ENCODE measurements at places on chromosomes 2 and 18.
A peak's percentile ranks its signal among the peaks of the same experiment; 100 is the strongest.

DNA sequence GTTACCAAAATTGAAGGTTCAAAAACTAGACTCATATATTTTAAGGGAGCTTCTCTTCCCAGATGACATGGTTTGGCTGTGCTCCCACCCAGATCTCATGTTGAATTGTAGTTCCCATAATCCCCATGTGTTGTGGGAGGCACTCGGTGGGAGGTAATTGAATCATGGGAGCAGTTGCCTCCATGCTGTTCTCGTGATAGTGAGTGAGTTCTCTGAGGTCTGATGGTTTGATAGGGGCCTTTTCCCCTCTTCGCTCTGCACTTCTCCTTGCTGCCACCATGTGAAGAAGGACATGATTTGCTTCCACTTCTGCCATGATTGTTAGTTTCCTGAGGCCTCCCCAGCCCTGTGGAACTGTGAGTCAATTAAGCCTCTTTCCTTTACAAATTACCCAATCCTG lies 140.1 kb downstream of the MAIP1 start:
- no peak for DNase-seq
- H3K36me3 ChIP-seq = no peaks in the 10 kb centered on the region
- H3K27me3 ChIP-seq = peaks cover 18% of the 10 kb centered on the region
- H3K4me3 ChIP-seq = no peak overlapping the region
- no peak overlapping the region for H3K27ac ChIP-seq

GRCh38 chr2:43459446-43460173 lies 136.2 kb downstream of the THADA start:
- no peak for DNase-seq
- H3K27ac ChIP-seq = no peak overlapping the region
- peaks cover 10% of the 10 kb centered on the region for H3K4me1 ChIP-seq
- H3K27me3 ChIP-seq = no peaks in the 10 kb centered on the region

- no peak overlapping the region for H3K27ac ChIP-seq
- H3K36me3 ChIP-seq = peaks cover 21% of the 10 kb centered on the region
- no peaks in the 10 kb centered on the region for H3K27me3 ChIP-seq
- no peak for DNase-seq
- no peak overlapping the region for H3K4me3 ChIP-seq
Observed at GRCh38 chr2:25373269-25373981, 31.7 kb upstream of the DNMT3A start.

GRCh38 chr2:9517118-9517782 lies 38.4 kb downstream of the ADAM17 start:
- H3K27me3 ChIP-seq = no peaks in the 10 kb centered on the region
- peak overlapping the region; percentile 59 for H3K27ac ChIP-seq
- no peak for DNase-seq
- no peak overlapping the region for H3K4me3 ChIP-seq

GRCh38 chr2:118861731-118862130 lies 14.3 kb upstream of the EN1 start:
- no peak overlapping the region for H3K27ac ChIP-seq
- peaks cover 2% of the 10 kb centered on the region for H3K4me1 ChIP-seq
- peaks cover 87% of the 10 kb centered on the region for H3K27me3 ChIP-seq
- H3K36me3 ChIP-seq = no peaks in the 10 kb centered on the region
- no peak overlapping the region for H3K4me3 ChIP-seq

DNA sequence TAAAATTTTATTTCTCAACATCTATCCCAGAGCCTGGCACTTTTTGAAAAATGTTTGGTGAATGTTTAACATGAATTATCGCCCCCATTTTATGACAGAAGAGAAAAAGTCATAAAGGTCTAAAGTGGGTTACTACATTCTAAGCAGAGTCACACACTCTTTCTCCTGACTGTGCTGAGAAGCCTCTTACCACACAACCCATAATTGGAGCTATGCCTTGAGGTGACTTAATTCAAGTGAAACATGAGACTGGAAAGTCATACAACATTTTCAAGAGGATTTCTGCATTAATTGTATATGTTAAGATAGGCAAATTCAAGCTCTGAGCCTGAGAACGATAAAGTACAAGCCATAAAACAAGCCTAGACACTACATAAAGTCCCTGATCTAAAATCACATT lies 3.1 kb upstream of the DSEL start:
- H3K36me3 ChIP-seq = peaks cover 5% of the 10 kb centered on the region
- no peak overlapping the region for H3K27ac ChIP-seq
- H3K27me3 ChIP-seq = peaks cover 22% of the 10 kb centered on the region
- no peak overlapping the region for H3K4me3 ChIP-seq
- DNase-seq = no peak

- no peak for DNase-seq
- no peak overlapping the region for H3K27ac ChIP-seq
- no peaks in the 10 kb centered on the region for H3K4me1 ChIP-seq
- no peaks in the 10 kb centered on the region for H3K36me3 ChIP-seq
- no peak overlapping the region for H3K4me3 ChIP-seq
Observed at GRCh38 chr18:31563778-31564177, 27.9 kb upstream of the TTR start.

- no peak overlapping the region for H3K27ac ChIP-seq
- H3K36me3 ChIP-seq = no peaks in the 10 kb centered on the region
- H3K4me3 ChIP-seq = no peak overlapping the region
Observed at GRCh38 chr2:50408936-50409335, 623.0 kb downstream of the NRXN1 start.

GRCh38 chr2:172207911-172208310 lies 105.2 kb upstream of the DLX2 start:
- no peak overlapping the region for H3K27ac ChIP-seq
- no peaks in the 10 kb centered on the region for H3K36me3 ChIP-seq
- H3K4me3 ChIP-seq = no peak overlapping the region
- no peak for DNase-seq
- no peaks in the 10 kb centered on the region for H3K27me3 ChIP-seq

- H3K27me3 ChIP-seq = no peaks in the 10 kb centered on the region
- peak overlapping the region; percentile 97 for H3K27ac ChIP-seq
- peak; percentile 48 for DNase-seq
- peaks cover 33% of the 10 kb centered on the region for H3K4me1 ChIP-seq
- H3K36me3 ChIP-seq = peaks cover 12% of the 10 kb centered on the region
Observed at GRCh38 chr2:3222636-3223035, 155.0 kb downstream of the EIPR1 start.

GRCh38 chr2:2732331-2733119 lies 401.4 kb upstream of the MYT1L start:
- no peaks in the 10 kb centered on the region for H3K36me3 ChIP-seq
- H3K4me3 ChIP-seq = no peak overlapping the region
- no peaks in the 10 kb centered on the region for H3K4me1 ChIP-seq

GRCh38 chr2:30732376-30732775 lies 74.9 kb downstream of the CAPN13 start:
- H3K36me3 ChIP-seq = no peaks in the 10 kb centered on the region
- no peaks in the 10 kb centered on the region for H3K4me1 ChIP-seq
- no peak for DNase-seq
- H3K27ac ChIP-seq = no peak overlapping the region
- peaks cover 31% of the 10 kb centered on the region for H3K27me3 ChIP-seq
